ENCODE measurements at places on chromosomes 4 and X.

- DNase-seq = no peak
Observed at GRCh38 chr4:1490654-1491327, 84.5 kb upstream of the NKX1-1 start.

- no peak for DNase-seq
Observed at GRCh38 chrX:2677764-2678163, 13.3 kb upstream of the CD99 start.

DNA sequence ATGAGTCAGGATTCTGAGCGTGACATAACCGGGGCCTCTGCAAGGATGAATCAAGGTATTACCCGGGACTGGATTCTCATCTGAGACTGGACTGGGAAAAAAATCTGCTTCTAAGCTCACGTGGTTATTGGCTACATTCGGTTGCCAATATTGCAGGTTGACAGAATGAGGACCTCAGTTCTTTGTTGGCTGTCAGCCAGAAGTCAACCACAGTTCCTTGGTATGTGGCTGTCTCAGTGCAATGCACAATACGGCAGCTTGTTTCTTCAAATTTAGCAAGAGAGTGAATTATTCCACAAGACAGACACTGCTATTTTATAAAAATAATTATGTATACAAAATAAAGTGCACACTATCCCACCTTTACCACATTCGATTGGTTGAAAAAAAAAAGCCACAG is 424.2 kb downstream of the KLHL4 start:
- no peak for DNase-seq

DNA sequence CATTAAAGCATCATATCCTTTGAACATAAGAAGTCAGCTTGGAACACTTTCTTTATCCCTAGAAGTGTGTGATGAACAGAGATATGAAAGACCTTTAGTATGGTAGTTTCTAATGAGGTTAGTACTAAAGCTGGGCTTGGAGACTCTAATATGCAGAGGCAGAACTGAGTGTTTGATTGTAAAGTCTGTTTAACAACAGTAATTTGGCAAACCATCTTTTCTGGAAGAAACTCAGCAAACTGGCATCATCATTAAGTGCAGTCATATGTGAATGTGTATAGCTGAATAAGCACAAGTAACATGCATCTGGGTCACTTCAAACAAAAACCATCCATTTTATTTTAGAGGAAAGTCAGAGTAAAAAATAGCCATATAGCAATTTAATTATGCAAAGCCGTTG is 385.9 kb upstream of the MAD2L1 start:
- DNase-seq = no peak

DNA sequence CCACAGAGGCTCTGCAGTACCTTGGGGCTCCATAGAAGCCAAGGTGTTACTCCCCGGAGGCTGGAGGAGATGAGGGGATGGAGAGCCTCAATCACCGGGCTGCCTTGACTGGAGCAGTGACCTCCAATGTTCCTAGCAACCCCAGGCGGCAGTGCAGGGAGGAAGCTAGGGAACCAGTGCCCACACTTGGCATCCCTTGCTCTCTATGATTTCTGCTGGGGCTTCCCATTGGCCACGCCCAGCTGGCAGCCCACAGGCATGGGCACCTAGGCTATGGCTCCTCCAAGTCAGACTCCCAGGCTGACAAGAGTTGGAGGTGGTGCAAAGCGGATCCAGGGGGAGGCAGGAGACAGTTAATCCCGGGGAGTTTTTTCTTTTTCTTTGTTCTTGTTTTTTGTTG is 229.7 kb downstream of the EVC2 start:
- DNase-seq = no peak

GRCh38 chr4:188930822-188931221 is 791.6 kb downstream of the TRIML1 start:
- DNase-seq = no peak

DNA sequence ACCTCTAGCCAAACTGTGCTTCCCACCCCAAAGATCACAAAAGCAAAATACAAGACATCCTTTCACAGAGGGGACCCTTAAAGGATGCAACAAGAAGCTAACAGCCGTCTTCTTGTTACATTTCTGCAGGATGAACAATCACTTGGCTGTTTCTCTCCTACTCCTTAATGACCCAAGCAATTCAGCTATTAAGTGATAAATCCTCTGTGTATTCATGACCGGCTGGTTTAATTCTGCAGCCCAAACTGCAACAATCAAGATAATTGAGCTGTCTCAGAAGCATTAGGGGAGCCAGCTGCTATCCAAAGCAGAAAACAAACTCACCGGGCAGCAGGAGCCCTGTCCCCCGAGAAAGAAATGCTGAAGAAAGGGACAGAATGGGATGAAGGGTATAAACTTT is 85.9 kb upstream of the ACSL4 start:
- no peak for DNase-seq

DNA sequence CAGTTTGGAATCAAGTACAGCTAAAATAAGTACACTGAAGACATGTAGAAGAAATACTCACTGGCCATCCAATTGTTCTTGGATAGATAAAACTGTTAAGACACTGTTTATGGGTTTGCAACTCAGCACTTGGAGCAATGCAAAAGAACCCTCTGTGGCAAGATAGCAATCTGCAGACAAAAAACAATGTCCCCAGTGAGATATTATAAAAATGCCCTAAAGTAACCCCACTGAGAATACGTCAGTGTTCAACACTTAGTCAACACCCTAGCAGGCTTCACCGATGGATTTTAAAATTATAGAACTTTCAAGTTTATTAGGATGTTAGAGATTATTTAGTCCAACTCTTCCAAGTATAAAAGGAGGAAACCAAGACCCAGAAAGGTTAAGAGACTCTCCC is 47.5 kb upstream of the NDP start:
- no peak for DNase-seq

DNA sequence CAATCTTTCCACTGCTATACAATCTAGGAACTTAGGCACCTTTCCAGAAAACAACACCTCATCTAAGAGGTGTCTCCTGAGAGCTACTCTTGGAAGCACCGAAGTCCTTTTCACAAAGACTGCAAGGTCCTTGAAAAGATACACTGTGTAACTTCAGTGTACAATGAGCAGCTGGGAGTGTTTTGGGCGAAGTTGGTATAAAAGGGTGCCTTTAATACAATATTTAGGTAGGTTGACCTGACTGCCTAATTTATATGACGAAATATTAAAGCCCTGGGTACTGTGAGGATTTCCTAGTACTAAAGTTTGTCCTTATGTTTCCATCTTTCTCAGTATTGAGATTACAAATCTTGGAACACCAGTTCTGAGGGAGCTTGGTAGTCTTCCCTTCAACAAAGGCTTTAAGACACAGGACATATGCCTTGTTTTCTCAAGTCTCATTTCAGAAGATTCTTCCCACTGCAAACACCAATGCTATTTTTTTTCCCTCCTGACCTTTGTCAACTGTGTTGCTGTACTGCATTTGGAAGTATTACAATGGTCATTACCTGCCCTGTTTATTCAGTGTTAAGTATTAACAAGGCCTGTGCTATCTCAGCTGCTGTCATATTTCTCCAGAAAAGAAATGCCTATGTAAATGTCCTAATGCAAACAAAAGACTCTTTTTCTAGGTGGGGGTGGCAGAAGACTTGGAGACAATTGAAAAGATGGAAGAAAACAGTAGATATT is 134.2 kb downstream of the MAML3 start:
- no peak for DNase-seq

GRCh38 chr4:188246488-188246887 is 107.2 kb downstream of the TRIML1 start:
- no peak for DNase-seq

GRCh38 chr4:152687974-152688599 is 8.3 kb upstream of the TMEM154 start:
- no peak for DNase-seq
